ENCODE measurements at places on chromosomes 7 and 10.

- DNase-seq = no peak
These were observed 547.5 kb upstream of the LRRTM3 start for GRCh38 chr10:66378117-66378876.

DNA sequence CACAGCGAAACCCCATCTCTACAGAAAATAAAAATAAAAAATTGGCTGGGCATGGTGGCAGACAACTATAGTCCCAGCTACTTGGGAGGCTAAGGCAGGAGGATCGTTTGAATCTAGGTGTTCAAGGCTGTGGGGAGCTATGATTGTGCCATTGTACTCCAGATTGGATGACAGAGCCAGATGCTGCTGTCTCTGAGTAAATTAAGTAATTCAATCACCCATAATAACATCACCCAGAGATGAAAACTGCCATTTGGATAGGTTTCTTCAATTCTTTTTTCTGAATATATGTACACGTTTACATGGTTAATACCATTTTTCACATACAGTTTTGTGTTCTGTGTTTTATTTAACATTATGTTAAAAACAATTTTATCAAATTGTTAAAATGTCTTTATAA is 79.3 kb downstream of the WIPF3 start:
- DNase-seq = no peak

DNA sequence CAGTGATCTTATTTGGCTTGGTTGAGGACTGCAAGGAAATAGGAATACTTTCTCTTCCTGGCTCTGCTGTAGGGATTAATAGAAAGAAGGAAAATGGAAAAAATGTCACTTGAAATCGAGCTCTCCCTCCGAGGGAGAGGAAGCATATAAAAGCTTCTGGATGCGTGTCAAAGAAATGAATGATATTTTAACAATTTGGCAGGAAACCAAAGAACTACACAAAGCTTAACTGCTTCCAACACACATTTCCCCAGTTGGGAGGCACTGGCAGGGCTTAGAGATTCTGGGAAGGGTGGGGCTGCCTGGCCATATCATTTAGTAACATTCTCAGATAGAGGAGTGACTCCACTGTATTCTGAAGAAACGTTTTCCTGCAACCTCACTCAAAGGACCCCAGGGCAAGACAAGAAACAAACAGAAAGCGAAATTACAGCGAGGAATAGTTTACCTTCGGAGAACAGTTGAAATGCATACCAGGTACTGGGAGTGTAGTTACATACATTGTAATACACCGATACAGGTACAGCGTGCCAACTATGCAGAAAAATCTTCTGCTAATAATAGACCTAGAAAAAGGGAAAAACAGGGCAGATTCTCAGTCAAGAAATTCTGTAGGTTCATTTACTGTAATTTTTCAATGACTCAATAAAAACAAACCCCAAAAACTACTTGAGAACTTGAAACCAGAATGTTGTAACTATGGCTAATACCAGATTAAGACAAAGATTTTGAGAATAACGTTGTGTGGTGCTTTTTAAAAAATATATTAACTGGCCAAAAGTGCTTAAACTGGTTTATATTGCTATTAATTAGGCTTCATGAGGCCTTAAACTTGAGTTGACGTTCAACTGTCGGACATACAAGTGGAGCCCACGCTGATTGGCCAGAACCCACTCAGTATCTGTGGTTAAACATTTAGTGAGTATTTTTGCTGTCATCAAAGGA is 75.7 kb upstream of the ASAH2 start:
- DNase-seq = peak; percentile 21

DNA sequence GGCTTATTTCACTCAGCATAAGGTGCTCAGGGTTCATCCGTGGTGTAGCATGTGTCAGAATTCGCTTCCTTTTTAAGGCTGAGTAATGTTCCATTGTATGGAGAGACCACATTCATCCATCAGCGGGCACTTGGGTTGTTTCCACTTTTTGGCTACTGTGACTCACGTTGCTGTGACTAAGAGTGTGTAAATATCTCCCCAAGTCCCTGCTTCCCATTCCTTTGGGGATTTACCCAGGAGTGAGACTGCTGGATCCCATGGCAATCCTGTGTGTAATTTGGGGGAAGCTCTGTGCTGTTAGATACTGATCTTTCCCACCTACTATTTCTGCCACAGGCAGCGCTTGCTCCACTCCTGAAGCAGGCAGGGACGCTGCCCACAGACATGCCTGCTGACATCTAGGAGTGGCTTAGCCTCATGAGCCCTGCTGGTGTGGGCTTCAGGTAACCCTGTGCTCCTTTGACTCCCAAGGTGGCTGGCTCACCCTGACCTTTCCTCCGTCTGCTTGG is 346.0 kb downstream of the FRMD4A start:
- DNase-seq = peak; percentile 94

GRCh38 chr7:123026251-123026650 is 30.8 kb upstream of the TAS2R16 start:
- no peak for DNase-seq

GRCh38 chr10:69786791-69787190 is 14.9 kb upstream of the COL13A1 start:
- peak; percentile 40 for DNase-seq

Data from kidney capillary endothelial cell (primary cell).